ENCODE measurements at places on chromosomes 12 and 14. TPM values are rescaled to one million over a fixed set of nuclear protein-coding genes. Genes with fewer than 3 reads are reported as not detected.
A peak's percentile ranks its signal among the peaks of the same experiment; 100 is the strongest.

- DNase-seq, result no peak
Observed at GRCh38 chr14:44099743-44100488, 407.2 kb downstream of the FSCB start.

DNA sequence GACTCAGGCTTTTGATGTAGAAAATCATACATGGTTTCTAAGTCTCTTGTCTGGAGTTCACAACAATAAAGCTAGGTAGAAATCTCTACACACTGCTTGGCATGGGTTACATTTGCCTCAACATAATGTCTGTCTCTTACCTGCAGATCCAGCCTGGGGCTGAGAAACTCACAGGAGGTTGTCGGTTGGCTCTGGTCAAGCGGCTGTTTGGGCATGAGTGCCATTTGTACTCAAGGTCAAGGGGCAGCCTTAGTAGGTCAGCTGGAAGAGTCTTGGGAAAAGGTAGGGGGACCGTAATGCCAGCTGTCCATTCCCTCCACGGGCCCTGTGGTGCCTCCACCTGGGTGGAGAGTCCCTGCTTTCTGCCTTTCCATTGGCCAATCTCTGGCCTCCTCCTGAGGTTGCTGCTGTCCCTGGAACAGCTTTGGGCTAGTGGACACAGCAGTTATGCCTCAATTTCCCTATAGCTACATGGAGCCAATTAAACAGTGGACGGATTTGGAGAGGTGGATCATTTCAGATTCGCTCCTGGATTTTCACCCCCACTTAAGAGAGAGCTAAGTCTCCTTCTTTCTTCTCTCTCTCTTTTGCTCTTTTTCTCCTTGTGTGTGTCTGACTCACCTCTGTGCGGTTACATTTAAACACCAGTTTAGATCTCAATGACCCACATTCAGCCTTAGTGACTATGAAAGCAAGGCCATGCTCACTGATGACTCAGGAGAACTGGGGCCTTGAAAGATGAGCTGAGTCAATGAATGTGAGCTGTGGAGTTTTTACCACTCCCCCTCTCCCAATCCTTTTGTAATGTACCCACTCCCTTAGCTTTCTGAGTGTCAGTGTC lies 132.8 kb upstream of the HIF1A start:
- DNase-seq, result no peak

KRT79 gene
- not detected for total RNA-seq

- no peak for DNase-seq
Observed at GRCh38 chr14:58797010-58797429, 159.3 kb downstream of the DACT1 start.

DNA sequence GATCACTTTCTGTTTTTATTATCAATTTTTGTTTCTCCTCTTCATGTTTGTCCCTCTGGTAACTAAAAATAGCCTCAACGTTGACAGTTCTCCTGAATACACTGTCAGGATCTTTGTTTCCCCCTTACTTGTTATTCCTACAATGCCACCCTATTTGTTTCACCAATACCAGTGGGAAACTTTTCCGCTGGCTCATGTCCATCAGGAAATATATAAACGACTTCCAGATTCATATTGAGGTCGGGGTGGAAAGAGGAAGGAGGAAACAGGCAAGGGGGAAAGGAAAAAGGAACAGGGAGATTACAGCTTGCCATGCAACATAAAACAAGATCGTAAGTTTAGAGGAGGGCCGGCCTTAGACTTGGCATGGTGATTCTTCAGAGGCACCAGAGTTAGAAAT lies 61.7 kb downstream of the BTBD7 start:
- DNase-seq, result no peak

GRCh38 chr14:44812672-44813071 lies 149.1 kb downstream of the KLHL28 start:
- DNase-seq, result no peak

- DNase-seq, result no peak
Observed at GRCh38 chr14:105939810-105940508, 413.6 kb downstream of the TMEM121 start.

DNA sequence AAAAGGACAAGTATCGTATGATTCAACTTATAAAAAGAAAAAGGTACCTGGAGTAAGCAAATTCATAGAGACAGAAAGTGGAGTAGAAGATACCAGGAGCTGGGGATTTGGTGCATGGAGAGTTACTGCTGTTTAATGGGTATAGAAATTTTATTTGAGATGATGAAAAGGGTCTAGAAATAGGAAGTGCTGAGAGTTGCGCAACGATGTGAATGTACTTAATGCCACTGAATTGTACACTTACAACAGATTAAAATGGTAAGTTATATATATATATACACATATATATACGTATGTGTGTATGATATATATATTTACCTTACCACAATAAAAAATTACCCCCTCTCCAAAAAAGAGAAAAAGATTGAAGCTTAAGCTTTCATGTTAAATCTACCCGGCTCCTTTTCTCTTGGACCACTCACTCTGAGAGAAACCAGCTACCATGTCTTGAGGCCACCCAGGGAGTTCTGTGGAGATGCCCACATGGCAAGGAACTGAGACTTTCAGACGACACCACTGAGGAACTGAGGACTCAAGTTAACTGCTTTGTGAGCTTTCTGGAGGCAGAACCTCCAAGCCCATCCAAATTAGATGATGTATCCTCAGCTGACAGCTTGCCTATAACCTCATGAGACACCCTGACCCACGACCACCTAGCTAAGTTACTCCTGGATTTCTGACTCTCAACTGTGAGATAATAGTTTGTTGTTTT lies 130.0 kb upstream of the BTG1 start:
- no peak for DNase-seq

- no peak for DNase-seq
Observed at GRCh38 chr14:61080591-61081010, 99.6 kb downstream of the SLC38A6 start.

GRCh38 chr14:33460164-33460563 lies 490.7 kb downstream of the EGLN3 start:
- DNase-seq, result no peak

DNA sequence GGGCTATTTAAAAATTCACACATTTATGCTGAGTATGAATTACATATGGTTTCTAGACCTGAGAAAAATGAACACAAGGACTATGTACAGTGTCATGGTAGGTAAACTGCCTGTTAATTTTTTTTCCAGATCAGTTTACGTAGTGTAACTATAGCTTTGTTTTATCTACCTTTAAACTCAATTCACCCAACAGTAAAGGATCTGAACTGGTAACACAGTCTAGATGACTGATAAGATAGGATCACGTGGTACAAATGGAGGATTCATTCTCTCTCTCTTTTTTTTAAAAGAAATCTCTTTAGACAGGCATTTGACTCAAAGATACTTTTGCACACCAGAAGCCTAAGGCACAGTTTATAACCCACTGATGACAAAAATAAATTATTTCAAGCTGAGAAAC lies 130.8 kb upstream of the ATP2B1 start:
- DNase-seq, result no peak

DNA sequence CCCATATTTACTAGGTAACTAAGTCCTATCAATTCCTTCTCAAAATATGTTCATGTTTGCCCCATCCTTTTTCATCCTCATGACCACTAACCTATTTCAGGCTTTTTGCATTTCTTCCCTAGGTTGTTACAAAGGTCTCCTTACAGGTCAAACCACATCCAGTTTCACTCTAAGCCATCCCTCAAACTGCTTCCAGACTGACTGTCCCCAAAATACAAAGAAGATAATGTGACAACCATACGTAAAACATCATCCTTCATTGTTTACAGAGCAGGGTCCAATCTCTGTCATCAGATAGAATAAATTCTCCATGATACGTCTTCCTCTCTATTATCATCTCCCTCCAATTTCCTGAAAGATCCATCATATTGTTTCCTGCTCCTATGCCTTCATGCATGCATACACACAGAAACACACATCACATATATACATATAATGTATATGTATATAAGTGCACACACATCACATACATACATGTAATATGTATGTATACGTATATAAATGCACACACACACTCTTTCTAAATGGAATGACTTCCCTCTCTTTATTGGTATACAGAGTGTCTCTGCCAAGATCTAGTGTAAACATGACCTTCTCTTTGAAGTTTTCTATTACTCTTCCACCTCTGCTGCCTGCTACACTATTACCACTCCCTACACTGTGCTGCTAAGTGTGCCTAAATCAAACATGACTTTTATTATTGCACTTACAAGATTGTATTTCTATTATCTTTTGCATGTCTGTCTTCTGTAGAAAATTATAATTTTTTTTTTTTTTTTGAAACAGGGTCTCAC lies 30.7 kb upstream of the EPS8 start:
- no peak for DNase-seq

- DNase-seq, result no peak
Observed at GRCh38 chr14:78836777-78837176, 666.6 kb downstream of the NRXN3 start.

DNA sequence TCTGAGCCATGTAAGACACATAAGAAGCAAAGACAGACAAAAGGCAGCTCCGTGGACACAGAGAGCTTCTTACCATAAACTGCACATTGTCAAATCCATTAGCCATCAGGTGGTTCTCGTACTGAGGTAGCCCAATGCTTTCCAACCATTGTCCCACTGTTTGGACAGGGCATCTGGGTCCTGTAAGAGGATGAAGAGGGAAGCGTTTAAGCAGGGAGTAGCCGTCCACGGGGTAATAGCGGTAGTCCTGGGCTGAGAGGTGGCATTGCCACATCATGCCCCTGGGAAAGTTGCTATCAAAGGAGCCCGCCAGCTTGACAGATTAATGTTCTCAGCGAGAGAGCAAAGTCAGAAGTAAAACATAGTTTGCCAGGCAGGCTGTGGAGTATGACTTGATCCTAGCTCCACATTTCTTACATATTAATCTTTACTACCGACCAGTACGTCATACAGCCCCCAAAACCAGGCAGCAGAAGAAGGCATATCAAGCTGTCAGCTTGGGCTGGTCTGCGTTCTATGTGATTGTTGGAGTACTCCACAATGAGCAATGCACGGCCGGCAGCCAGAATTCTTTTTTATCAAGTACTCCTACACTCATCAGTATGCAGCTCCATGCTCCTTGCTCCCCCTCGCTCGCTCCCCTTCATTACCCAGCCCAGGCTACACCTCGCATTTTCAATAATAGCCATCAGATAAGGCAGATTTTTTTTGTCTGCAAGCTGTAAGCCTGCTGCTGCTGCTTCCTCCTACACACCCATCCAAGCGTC lies 493.2 kb upstream of the GARIN6 start:
- no peak for DNase-seq

- DNase-seq, result no peak
Observed at GRCh38 chr12:65100140-65100539, 21.0 kb downstream of the WIF1 start.

KRT6C gene
- total RNA-seq, result not detected

CD163L1 gene
- 10.5 TPM for total RNA-seq

TAS2R31 gene
- total RNA-seq, result 4.7 TPM

GRCh38 chr12:6110006-6110405 lies 14.5 kb downstream of the VWF start:
- peak; percentile 5 for DNase-seq

IL23A gene
- total RNA-seq, result not detected

- no peak for DNase-seq
Observed at GRCh38 chr12:1984759-1985158, 19.5 kb downstream of the DCP1B start.

GRCh38 chr12:102172436-102172835 lies 25.2 kb downstream of the PMCH start:
- no peak for DNase-seq
